ENCODE measurements at places on chromosomes 3 and 15.

- peak; percentile 25 for DNase-seq
These were observed 6.5 kb upstream of the HPS3 start for GRCh38 chr3:149122721-149123578.

- no peak for DNase-seq
These were observed 29.1 kb downstream of the SSR3 start for GRCh38 chr3:156525808-156526207.

GRCh38 chr3:56711344-56711743 lies 28.3 kb upstream of the TASOR start:
- no peak for DNase-seq

DNA sequence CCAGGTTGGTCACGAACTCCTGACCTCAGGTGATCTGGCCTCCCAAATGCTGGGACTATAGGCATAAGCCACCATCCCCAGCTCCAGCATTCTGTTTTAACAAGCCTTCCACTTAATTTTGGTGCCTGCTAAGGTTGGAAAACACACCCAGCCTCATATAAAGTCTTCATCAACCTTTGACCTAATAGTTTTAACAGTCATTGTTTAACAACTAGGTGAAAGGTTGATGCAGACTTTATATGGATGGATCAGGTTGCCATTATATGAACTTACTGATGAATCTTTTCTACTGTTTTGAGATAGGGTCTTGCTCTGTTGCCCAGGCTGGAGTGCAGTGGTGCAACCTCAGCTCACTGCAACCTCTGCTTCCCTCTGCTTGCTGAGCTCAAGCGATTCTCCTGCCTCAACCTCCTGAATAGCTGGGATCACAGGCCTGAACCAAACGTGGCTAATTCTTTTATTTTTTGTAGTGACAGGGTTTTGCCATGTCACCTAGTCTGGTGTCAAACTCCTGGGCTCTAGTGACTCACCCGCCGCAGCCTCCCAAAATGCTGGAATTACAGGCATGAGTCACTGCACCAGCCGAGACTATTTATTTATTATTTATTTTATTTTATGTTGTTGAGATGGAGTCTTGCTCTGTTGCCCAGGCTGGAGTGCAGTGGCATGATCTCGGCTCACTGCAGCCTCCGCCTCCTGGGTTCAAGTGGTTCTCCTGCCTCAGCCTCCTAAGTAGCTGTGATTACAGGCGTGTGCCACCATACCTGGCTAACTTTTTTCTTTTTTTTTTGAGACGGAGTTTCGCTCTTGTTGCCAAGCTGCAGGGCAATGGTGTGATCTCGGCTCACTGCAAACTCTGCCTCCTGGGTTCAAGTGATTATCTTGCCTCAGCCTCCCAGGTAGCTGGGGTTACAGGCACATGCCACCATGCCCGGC lies 3.1 kb upstream of the RPAP1 start:
- DNase-seq, result peak; percentile 32

- no peak for DNase-seq
These were observed 10.6 kb downstream of the RPL32 start for GRCh38 chr3:12830785-12831156.

- peak; percentile 6 for DNase-seq
These were observed 565.9 kb downstream of the PDCD6IP start for GRCh38 chr3:34364335-34364734.

GRCh38 chr3:149969940-149970715 lies 567 bp downstream of the PFN2 start:
- peak; percentile 93 for DNase-seq

GRCh38 chr3:165658027-165658426 lies 179.2 kb downstream of the BCHE start:
- no peak for DNase-seq

DNA sequence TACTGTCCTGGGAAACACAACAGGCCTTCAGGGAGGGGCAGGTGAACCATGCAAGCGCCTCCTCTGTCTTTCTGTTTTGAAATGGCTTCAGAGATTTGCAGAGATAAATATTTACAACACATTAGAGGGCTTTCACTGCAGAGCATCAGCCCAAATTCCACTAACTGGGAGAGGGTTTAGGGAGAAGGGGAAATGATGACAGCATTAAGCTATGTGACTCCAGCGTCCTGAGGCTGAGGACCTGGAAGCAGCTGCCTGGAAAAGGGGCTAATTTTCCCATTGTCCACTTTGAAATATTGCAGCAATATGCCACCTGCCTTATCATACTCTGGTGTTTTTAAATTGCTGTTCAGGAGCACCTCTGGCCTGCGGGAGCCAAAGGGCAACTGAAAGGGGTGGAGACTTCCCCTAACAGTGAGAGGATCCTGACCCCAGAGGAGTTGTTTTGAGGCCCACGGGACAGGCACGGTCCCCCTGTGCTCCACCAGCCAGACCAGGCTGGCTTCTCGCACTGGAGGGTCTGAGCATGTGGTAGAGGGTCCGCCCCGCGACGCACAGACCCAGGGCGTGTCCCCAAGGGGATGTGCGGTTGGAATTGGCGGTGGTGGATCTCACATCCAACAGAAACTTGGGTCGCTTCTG lies 110.6 kb downstream of the XXYLT1 start:
- DNase-seq, result peak; percentile 53

DNA sequence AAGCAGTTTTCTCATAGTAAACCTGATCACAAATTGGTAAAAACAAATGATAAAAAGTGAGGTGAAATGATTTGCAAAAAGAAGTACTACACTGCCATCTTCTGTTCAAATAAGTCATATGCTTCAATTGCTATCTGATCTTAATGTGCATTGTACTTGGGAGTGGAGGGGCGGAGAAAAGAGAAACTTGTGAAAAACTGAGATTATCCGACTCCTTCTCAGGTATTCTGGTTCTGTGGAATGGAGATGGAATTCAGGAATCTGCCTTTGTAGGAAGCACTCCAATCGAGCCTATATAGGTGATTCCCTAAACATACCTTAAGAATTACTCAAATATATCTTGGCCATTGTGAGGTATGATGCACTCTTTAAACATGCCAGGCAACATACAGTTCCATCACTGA lies 180.6 kb downstream of the CHL1 start:
- peak; percentile 23 for DNase-seq

GRCh38 chr15:44087578-44088465 lies 107.2 kb downstream of the FRMD5 start:
- peak; percentile 90 for DNase-seq

- DNase-seq, result peak; percentile 43
These were observed 8.8 kb downstream of the RPL39L start for GRCh38 chr3:187130346-187131066.

GRCh38 chr15:29815000-29815710 lies 7.1 kb downstream of the TJP1 start:
- peak; percentile 51 for DNase-seq

DNA sequence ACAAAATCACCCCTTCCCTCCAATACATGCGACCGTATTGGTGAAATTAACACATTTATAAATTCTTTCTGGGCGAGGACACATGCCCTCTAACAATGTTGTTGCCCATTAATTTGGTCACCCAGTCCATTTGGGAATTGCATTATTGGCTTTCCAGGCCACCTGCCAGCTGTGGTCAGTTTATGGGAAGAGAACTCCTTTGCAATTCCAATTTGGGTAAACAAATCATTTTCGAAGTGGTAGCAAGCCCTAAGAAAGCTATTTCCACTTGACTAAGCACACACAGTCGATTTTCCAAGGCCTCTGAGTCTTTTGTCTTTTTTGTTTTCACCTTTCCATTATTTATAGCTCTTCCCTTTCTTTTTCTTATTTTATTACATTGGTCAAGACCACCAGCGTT lies 362.3 kb upstream of the RGMA start:
- no peak for DNase-seq

DNA sequence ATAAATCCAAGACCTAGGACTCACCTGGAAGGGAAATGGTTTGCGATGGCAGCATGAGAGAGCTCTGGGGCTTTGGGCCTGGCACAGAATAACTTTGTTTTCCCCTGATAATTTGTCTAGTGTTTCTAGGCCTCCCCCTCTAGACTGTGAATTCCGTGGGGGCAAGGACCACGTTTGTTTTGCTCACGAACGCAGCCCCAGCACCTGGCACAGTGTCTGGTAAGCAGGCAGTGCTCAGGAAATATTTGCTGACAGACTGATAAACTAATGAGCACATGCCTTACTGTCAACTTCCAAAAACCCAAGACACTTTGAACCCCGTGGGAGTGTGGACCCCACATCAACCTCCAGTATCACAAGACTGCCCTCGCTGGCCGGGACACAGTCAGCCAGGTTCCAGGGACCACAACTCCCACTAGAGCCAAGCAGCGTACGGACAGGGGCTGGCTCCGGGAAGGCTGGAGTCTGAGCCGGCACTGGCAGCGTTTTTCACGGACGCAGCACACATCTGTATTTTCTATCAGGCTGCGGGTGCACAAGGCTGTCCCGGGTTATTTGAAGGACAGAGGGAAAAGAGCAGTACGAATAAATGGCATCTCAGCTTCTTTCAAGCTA lies 146.5 kb downstream of the XXYLT1 start:
- DNase-seq, result no peak

DNA sequence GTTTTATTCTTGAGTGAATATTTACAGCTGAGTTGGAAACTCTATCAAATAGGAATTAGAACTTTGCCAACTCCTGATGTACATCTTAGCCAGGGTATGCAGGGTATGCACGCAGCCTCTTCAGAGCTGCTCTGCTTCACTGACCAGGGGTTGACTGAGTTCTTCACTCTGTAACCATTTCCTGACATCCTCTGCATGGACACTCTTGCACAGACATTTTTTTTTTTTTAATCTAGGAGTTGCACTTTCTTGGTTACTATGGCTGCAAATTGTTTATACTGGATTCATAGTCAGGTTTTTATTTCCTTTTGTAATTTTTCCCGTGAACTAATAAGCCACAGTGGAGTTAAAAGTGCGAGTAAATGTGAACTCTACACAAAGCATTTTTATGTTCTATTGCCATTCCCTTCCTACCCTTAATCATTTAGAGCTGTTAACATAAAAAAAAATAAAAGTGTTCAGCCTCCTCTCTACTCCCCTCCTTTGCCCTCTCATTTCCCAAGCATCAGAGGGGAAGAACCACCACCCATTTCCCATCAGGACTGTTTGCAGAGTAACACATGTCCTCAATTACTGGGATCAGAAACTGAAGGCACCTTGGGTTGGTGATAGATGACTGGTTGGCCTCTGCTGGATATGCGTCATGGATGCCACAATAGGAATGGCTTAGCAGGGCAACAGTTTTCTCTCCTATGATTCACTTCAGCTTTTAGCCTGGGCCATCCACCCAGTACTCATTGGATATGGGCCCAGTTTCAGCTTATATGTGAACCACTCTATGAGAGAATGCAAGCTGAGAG lies 54.0 kb downstream of the DUT start:
- peak; percentile 89 for DNase-seq

GRCh38 chr15:78129751-78130287 lies 1.4 kb downstream of the CIB2 start:
- no peak for DNase-seq

- DNase-seq, result peak; percentile 17
These were observed 33.2 kb upstream of the GOLGA8B start for GRCh38 chr15:34616613-34617012.

DNA sequence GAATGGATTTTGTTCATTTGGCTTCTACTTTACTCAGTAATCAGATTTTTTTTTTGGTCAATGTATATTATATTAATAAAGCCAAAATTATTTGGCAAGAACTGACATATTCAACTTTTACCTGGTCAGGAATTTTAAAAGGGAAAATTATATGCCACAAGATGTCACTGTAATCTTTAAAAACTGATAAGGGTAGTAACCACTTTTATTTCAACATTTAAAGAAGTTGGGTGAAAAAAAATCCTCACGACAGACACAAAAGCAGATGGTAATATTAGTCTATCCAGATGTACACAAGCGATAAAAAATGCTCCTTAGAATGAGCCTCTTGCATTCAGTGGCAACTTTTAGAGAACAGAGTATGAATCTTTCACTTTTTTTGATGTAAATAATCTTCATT lies 101.9 kb downstream of the SERPINI1 start:
- peak; percentile 58 for DNase-seq

DNA sequence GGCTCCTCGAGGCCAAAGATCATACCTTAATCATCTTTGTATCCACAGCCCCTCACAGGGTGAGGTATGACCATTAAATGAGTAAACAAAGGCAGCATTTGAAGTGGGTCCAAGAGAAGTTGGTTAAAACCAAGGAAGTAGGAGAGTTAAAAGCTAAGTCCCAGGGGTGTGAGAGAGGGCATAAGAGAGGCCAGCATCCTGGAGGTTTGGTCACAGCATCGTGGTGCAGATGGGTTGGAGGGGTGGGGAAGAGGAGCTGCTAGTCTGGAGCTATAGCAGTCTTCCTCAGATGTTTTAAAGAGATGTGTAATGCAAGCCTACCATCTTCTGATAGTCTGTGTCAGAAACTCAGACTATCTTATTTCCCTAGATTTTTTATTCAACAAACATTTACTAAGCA lies 155.2 kb downstream of the GHSR start:
- no peak for DNase-seq

GRCh38 chr15:60590935-60591495 lies 112.1 kb upstream of the ICE2 start:
- DNase-seq, result peak; percentile 65

- no peak for DNase-seq
These were observed 186.7 kb upstream of the WNT5A start for GRCh38 chr3:55673764-55674163.

DNA sequence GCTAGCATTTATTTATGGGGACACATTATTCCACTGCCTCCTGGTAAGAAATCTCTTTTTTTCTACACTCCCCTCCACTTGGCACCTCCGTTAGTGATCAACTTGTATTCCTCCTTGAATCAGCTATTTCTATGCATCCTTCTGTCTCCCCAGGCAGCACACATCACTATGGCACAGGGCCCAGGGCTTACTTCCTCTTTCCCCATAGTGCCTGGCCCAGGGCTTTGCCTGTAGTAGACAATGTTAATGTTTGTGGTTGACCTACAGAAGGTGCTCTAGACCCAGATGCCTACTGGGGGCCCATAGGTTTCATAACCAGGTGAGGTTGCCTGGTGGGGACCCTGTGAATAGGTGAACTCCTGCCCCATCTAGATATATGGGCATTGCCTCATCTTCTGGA lies 44.9 kb downstream of the EPHB1 start:
- no peak for DNase-seq

DNA sequence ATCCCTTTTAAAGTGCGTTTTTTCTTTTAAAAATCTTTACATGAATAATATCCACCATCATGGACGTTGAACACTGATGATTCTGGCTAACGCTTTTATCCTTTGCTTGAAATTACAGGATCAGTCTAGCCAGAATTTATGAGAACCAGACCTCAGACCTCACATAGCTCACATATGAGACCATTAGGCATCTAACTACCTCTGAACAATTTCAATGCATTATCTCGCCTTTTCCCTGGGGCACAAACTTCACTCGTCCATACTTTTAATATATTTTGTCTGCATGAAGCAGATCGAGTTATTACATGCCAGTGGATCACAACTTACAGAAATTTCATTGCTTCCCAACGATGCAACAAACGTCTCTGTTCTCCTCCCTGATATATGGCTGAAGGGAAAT lies 105.6 kb downstream of the MEIS2 start:
- DNase-seq, result no peak

GRCh38 chr3:177135841-177136492 lies 61.3 kb downstream of the TBL1XR1 start:
- DNase-seq, result no peak

DNA sequence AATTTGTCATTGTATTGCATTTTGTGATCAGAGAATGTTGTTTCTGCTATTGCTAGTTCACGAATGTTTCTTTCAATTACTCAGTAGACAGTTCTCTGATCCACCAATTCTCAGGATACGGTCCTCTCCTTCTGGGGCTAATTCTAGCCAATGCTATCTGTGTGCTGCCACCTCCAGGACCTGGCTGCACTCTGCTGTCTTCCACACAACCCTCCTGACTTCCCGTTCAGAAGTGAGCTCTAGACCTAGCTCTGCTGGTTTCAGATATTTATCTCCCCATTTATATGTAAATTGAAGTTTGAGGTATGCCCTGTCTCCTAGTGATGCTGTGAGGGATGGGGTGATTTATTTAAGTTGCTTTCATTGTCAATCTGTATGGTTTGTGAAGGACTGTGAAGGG lies 21.7 kb upstream of the UBL7 start:
- no peak for DNase-seq
